H4 (cell line): ENCODE measurements at places on chromosomes 4 and X. TPM values are rescaled to one million over a fixed set of nuclear protein-coding genes. Genes with fewer than 3 reads are reported as not detected.

SSX3 gene
- not detected in 2 replicates for total RNA-seq

FAM3A gene
- 17.2 and 17.9 TPM in 2 replicates for total RNA-seq

- peak; percentile 26 for DNase-seq
Measured at GRCh38 chr4:108193886-108194672, 25.3 kb upstream of the LEF1 start.

GRCh38 chr4:26223155-26223554 is 97.7 kb upstream of the RBPJ start:
- no peak for DNase-seq

DNA sequence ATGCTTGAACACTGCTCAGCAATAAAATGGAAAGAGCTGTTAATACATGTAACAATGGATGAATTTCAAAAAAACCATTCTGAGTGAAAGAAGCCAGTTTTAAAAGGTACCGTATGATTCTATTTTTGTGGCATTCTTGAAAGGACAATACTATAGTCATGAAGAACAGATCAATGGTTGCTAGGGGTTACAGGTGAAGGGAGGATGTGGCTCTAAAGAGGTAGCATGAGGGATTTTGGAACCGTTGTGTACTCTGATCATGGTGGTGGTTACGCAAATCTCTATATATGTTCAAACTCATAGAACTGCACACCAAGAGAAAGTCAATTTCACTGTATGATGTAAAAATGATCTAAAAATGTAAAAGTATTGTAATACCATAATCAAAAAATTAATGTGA is 40.0 kb upstream of the CTAG2 start:
- no peak for DNase-seq

- DNase-seq, result peak; percentile 93
Measured at GRCh38 chrX:45758319-45758718, 557.6 kb upstream of the DIPK2B start.

GRCh38 chrX:101642093-101642492 is 17.6 kb downstream of the ARMCX2 start:
- no peak for DNase-seq

DNA sequence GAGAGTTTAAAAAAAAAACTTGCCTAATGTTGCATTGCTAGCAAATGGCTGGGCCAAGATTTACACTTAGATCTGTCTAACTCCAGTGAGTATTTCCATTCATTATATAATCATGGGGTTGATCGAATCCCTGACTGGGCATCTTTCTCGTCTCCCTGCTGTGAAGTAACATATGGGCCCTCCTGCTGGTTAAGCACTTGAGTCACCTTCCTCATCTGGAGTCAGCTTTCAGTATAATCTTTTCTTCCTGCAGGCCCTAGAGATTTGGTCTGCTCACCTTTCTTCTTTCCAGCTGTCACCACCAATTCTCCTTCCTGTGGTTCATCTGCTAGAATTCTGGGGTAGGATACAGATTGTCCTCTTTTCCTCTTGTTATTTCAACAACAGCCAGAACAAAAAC is 41.6 kb downstream of the TIGD2 start:
- peak; percentile 30 for DNase-seq

DNA sequence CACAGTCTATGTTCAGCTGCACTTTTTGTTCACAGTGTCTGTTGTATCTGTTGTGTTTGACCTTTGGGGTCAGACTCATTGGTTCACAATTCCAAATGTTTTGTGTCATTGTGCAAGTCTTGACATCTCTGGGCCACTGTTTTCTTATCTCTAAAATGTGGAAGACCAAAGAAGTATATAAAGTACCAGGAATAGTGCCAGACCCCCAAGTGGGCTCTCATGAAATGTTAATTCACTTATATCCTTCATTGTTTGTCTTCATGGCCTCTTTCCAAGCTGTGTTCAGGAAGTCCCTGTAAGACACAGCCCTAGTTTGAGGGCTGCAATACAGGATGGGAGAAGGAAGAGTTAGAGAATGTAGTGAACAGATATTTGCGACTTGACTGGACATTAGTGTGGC is 468.3 kb upstream of the BOD1L1 start:
- no peak for DNase-seq

GRCh38 chr4:182583703-182584415 is 333.3 kb downstream of the DCTD start:
- no peak for DNase-seq

DNA sequence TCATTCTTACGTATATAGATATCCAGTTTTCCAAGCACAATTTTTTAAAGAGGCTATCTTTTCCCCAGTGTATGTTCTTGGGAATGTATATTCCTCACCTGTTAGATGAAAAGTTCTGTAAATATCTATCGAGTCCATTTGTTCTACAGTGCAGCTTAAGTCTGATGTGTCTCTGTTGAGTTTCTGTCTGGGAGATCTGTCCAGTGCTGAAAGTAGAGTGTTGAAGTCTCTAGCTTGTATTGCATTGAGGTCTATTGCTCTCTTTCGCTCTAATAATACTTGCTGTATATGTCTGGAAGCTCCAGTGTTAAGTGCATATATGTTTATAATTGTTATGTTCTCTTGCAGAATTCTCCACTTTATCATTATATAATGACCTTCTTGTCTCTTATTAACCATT is 373.1 kb downstream of the PPARGC1A start:
- no peak for DNase-seq

DNA sequence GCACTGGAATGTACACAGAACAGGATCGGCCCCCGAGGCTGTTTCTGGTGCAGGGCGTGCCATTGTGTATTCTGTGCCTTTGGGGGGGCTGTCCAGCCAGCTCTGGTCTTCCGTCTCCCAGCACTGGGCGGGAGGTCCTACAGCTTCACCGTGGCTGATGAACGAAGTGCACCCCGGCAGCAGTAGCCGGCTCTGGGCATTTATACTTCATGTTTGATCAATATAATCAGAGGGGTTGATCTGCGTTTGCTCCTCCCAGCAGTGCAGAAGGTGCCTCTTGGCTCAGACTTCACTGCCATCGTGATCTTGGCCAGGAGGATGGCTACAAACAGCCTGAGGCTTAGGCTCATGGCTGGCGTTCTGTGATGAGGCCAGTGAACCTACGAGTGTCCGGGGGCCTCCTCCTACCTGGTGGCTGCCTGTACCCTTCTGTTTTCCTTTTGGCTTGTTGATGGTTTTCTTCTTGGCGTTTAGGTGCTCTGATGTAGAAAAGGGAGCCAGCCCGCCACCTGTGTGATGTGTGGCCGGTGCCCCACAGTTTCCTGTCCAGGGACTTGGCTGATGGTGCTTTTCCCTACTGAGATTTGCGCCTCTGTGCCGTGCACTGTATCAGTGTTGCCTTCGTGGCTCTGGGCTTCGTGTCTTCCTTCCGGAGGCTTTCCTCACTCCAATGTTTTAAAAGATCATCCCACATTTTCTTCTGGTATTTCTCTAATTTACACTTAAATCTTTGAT is 31.2 kb upstream of the HGFAC start:
- no peak for DNase-seq
